Activated CD4-positive, alpha-beta T cell treated with anti-CD3 and anti-CD28 coated beads for 36 hours (primary cell): ENCODE measurements at places on chromosomes 3 and 15. TPM values are rescaled to one million over a fixed set of nuclear protein-coding genes. Genes with fewer than 3 reads are reported as not detected.

The TTLL13 gene
- 0.39 TPM for total RNA-seq

The TRIM42 gene
- not detected for total RNA-seq

The TNK2 gene
- 54.2 TPM for total RNA-seq

The GPR62 gene
- total RNA-seq: not detected

The INSYN1 gene
- not detected for total RNA-seq

The RTP1 gene
- not detected for total RNA-seq

The ISLR2 gene
- total RNA-seq: not detected

The SNTN gene
- total RNA-seq: not detected

The MOBP gene
- not detected for total RNA-seq

The BSN gene
- total RNA-seq: 0.11 TPM

The ADIPOQ gene
- not detected for total RNA-seq

The KLHL40 gene
- not detected for total RNA-seq

The THRB gene
- not detected for total RNA-seq

The CD276 gene
- 3.0 TPM for total RNA-seq

The GOLGA6L4 gene
- 1.0 TPM for total RNA-seq

The ACP3 gene
- total RNA-seq: not detected

The COL6A5 gene
- total RNA-seq: not detected

The EBLN2 gene
- total RNA-seq: 5.2 TPM

The CPN2 gene
- not detected for total RNA-seq

The CCK gene
- not detected for total RNA-seq
